ENCODE measurements at places on chromosomes 5 and 9.

- DNase-seq = no peak
Measured at GRCh38 chr9:84755380-84755779, 85.9 kb downstream of the NTRK2 start.

DNA sequence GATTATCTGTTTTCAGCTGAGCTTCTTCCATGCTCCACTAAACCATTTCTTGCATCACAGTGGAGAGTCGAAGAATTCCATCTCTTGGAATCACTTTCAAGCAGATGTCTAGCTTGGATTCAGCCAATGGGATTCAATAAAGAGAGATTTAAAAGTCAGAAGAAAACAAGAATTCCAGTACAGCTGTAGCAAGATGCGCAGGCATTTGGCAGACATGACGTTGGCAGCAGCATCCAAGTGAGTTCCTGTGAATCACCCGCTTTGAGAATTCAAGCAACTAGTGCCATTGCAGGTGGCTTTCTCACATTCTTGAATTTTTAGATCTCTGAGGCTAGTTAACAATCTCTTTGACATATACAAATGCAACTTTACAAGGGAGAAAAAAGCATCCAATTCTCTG lies 467.0 kb downstream of the CDH10 start:
- DNase-seq = no peak

DNA sequence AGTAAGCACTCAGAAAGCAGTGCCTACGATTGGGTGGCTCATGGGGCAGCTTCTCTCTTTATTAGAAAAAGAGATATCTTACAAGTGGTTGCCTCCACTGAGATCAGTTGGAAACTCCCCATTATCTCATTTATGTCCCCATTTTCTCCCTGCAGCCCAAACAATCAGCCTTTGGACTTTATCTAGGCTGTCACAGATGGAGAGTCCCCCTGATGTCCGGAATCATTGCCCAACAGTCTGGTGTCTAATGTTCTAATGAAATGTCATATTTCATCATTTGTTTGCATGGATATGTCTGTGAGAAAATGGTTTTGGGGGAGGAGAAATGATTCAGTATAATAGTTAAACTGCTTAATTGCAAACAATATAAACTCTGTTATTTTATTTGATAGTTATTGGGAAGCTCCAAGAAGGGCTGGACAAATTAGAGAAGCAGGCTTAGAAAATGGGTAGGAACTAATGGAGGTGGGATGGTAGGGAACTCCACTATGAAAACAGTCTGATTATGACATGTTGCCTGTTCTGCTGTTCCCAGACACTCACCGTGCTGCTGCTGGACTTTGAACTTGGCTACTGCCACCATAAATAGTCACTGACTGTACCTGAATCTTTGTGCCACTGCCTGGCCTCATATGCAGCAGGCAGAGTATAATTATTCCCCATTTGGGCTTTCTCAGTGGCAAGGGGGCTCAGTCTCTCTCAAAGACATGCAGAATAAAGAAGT lies 38.3 kb upstream of the SMAD5 start:
- no peak for DNase-seq

DNA sequence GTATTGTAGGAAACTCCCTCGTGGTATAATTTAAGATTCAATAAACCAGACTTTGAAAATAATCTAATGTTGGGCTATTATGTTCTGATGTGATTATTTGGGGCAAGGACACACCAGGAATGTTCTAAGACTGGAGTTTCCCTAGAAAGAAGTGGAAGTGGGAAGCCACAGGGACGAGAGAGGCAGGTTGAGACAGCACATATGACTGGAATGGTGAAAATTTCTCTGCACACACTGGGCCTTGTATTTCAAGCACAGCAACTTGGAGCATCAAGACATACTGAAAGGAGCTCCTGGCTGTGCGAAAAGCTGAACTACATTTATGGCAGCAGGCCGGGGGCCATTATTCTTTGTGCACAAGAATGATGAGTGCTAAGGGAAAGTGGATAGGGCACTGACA lies 98.2 kb downstream of the CETN3 start:
- no peak for DNase-seq

- no peak for DNase-seq
Measured at GRCh38 chr9:129598089-129598596, 22.8 kb downstream of the C9orf50 start.

GRCh38 chr5:10493884-10494283 lies 52.2 kb downstream of the ROPN1L start:
- DNase-seq = no peak

GRCh38 chr5:51148437-51148836 lies 234.8 kb upstream of the ISL1 start:
- DNase-seq = no peak

- DNase-seq = no peak
Measured at GRCh38 chr5:134142806-134143205, 28.3 kb downstream of the TCF7 start.

GRCh38 chr5:135377751-135378680 lies 21.0 kb downstream of the MACROH2A1 start:
- DNase-seq = no peak

- DNase-seq = peak; percentile 58
Measured at GRCh38 chr5:176736931-176737745, 73.2 kb upstream of the UNC5A start.

Data from retina (tissue), 1 donor.